ENCODE measurements at places on chromosomes 11 and 22.

DNA sequence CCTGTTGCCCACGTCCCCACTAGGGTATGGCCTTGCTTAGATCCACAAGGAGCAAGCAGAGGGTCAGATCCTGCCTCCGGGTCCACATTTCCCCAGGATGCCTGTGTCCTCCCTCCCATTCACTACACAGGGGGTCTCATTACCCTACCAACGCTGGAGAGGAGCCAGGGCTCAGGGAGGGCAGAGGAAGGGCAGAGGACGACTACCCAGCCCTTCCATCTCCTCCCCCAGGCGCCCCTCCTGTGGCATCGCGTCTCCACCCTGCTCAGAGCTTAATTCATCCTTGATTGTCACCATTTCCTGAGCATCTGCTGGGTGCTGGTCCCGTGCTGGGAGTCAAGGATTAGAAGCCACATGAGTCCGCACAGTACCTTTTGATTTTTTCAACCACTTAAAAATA is 5.0 kb downstream of the NFAM1 start:
- DNase-seq: no peak

- DNase-seq: peak; percentile 16
Observed at GRCh38 chr11:43802509-43802908, 78.1 kb upstream of the ALKBH3 start.

DNA sequence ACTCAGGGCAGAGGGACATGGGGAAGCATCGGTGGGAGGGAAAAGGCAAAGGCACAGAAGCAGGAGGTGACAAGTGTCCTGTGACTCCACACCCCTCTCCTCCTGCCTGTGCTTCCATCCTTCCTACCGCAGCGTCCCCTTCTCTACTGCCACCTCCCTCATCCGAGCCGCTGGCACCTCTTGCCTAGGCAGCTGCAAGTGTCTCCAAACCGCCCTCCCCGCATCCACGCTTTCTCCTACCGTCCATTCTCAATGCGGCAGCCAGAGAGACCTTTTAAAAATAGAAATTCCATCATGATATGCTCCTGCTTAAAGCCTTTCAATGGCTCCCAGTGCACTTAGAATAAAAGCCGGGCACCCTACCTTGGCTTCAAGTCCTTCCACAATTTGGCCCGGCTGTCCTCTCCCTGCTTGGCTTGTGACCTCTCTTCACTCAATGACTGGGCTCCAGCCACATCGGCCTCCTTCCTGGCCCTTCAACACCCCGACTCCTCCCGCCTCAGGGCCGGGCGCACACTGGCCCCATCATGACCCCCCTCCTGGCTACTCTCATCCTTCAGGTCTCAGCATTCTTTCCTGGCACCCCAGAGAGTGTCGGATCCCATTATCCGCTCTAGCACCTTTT is 16.5 kb downstream of the LRRC10B start:
- no peak for DNase-seq

DNA sequence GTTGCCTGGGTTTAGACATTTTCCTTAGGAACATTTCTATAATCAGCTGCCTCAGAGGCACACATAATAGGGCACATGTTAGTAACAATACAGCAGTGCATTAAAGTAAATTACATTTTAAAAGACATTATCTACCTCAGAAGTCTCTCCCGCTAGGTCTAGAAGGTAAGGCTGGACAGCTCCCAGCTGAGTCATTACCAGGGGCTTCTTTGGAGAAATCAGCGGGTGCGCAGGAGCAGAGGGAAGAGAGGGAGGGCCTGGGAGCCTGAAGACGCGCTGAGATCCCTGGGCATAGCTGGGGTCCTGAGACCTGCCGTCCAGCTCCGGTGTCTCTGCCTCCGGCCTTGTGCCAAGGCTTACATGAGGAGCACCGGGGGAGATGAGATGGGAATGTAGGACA is 67.7 kb downstream of the TMPRSS5 start:
- no peak for DNase-seq

DNA sequence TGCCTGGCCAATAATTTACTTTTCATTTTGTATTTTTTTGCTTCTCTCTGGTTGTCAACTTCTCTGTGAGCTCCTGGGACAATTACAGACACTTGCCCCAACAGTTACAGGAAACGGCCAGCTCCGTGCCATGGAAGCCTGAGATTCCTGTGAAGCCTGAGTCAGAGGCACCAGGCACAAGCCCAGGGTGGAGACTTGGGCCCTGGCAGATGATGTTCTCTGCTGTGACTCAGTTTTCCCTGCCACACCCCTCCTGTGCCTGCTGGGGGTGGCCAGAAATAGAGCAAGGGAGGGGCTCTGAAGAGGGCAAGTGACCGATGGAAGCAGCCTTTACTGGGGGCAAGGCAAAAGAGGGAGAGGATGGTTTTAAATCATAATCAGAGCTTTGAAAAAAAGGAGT is 4.9 kb downstream of the ATP5MGL start:
- DNase-seq: peak; percentile 77

- DNase-seq: peak; percentile 95
Observed at GRCh38 chr22:20509344-20510047, 2.1 kb downstream of the MED15 start.

DNA sequence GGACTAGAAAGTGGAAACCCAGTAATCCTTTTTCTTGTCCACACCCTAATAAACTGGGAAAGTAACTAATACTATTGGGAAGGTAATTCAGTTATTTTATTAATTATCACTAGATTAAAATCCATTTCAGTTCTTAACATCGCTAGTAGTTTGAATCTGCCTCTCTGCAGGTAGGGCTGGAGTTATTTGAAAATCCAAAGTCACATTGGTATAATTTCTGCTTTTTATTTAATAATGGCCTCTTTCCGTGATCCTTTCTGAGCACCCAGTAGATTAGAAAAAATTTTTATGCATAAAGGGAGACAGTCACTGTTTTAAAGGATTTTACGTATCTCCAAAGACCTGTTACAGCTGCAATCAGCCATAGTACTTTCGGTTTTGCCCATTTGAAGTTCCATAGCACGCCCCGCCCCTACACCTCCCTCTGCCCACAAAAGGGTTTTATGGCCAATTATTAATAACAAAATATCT is 605 bp upstream of the COPB1 start:
- DNase-seq: peak; percentile 61

- DNase-seq: peak; percentile 90
Observed at GRCh38 chr11:122156940-122157382, 40.9 kb upstream of the BLID start.

DNA sequence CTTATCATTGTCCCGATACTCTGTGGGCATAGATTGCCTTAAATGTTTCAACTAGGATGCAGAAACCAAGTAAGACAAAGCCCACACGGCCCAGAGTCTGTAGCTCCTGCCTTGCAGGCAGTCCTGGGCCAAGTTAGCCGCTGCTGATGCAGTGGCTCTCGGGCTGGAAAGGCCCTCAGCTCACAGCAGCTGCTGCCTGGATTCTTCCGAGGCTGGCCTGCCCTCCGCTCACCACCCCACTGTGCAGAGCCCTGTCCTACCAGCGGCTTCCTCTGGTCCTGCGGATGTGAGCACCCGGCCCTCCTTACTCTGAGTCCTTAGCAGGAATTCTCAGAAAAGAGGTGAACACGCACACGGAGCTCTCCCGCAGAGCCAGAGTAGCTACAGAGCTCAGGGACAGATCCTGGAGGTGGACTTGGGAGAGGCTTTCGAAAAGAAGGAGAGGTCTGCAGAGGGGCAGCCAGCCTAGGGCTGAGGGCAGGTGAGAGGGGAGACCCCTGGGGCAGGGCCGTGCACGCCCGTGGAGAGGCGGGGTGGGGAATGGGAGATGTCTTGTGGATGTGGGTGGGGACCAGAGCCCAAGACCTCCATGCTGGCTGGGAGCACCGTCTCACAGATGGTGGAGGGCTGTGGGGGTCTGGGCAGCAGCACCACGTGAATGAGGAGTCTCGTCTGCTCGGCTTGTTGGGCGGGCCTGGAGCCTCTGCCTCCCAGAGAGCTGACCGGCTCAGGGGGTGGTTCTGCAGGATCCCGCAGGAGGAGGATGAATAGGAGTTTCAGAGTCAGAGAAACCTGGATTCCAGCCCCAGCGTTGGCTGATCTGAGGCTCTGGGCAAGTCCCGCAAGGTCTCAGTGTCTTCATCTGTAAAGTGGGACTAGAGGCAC is 117.4 kb upstream of the B3GAT1 start:
- no peak for DNase-seq

GRCh38 chr11:79438631-79439409 is 2.0 kb downstream of the TENM4 start:
- DNase-seq: no peak

GRCh38 chr11:28077521-28077920 is 30.4 kb downstream of the KIF18A start:
- no peak for DNase-seq

DNA sequence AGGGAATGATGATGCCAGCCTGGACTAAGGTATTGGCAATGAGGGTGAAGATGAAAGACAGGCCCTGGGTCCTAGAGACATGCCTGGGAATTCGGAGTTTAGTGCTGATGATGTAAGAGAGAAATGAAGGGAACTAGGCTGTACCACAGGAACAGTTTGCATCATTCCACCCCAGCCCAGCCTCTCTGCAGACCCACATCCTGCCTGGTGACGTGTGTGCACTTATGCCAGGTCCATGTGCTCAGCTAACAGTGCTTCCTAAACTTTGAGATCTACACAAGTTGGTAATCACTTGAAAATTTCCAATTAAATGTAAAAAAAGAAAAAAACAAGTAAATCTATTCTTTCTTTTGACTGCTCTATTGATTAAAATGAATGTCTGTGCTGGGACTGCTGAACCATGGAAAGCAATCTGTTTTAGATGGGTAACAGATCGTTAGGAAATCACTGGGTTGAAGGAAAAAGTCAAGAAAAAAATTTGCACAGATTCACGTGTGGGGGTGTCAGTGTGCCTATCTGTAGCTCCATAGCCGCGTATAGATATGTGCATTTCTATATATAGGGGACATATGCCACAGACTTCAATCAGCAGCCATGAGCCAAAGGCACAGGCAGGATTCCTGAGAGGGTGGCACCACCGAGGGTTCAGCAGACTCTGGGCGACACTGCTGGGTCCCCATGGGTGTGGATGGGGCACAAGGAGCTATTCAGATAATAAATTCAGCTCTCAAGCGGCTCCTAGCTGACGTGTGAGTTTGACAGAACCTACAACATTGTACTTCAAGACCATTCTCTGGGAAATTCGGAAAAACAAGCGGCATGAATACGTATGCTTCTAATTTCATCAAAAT is 131.1 kb upstream of the OPCML start:
- DNase-seq: no peak

DNA sequence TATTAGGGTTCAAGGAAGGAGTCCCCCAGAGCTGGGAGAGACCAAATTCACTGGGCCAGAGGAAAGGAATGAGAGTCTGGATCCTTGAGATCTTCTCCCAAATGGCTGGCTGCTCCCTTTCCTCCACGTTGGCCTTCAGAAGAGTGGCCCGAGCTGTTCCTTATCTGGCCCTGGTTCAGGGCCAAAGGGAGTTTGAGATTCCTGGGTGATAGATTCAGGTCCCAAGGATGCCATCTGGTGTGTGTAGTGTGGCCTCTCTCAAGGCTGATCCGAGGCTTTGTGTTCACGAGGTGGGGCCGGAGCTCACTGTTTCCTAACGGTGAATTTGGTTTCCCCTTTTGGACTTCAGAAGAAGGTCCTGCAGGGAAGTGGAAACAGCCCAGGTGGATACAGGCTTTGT is 17.4 kb upstream of the ABCC8 start:
- DNase-seq: no peak

GRCh38 chr11:269146-269890 is 8.9 kb upstream of the NLRP6 start:
- no peak for DNase-seq

GRCh38 chr22:38631724-38632123 is 24.5 kb downstream of the FAM227A start:
- no peak for DNase-seq

DNA sequence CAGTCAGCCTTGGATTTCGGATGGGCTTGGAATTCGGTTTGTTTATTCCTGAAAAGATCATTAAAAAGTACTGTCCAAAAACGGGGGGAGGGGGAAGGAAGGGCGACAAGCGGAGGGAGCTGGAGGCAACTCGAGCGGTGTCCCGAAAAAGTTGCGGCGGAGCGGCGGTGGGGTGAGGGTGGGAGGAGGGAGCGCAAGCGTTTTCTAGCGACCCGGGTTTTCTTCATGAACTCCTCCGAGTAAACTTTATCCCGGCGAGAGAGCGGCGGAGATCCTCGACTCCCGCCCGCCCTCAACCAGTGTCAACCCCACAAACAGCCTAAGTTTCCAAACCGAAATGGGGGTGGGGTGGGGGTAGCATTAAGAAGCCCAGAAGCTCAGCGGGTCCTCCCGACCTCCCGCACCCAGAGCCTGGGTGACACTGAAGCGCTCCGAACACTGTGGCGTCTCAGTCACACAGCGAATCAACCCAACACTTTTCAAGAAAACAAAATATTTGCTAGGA is 133.0 kb upstream of the C11orf58 start:
- DNase-seq: peak; percentile 16

DNA sequence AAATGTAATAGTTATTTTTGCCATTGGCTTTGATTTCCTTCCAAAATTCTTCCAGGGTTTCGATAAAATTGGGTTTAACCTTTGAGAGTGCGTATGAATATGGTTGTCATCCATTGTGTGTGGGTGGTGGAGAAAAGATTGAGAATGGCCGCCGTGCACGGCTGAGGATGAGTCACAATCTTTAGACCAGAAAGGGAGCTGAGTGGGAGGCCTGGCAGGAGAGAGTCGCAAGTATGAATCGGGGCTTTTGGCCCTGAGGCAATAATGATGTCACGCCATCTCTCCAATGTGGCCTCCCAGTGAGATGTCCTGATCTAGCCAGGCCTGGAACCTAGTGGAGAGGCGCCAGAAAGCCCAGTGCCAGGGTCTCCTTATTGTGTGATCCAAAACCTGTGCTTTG is 33.1 kb upstream of the SMPD1 start:
- DNase-seq: peak; percentile 92

GRCh38 chr11:74123008-74123448 is 47.8 kb downstream of the C2CD3 start:
- DNase-seq: peak; percentile 44

DNA sequence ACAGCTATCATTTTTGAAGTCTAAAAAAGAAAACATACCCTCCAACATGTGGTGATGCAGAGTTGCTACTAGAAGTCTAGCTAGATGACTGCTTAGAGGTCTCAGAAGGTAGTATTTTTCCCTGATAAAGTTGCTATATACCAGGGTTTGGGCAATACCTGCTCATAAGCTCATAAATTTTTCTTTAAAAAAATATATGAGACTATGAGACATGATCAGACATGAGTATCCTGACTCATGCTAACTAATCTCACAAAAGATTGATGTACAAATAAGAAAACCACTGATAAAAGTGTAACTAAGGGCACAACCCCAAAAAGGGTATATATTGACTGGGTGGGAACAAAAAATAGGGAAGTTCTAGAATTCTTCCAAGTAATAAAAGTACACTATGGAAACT is 740.9 kb downstream of the METTL15 start:
- no peak for DNase-seq

GRCh38 chr22:44536411-44536810 is 38.4 kb upstream of the RTL6 start:
- DNase-seq: no peak

- DNase-seq: peak; percentile 26
Observed at GRCh38 chr11:28169816-28170215, 61.6 kb downstream of the METTL15 start.

- no peak for DNase-seq
Observed at GRCh38 chr11:13926981-13927380, 35.5 kb upstream of the SPON1 start.

All from fibroblast of pulmonary artery (primary cell).